Forelimb muscle (tissue), 1 donor: ENCODE measurements at places on chromosomes 7 and 10.

DNA sequence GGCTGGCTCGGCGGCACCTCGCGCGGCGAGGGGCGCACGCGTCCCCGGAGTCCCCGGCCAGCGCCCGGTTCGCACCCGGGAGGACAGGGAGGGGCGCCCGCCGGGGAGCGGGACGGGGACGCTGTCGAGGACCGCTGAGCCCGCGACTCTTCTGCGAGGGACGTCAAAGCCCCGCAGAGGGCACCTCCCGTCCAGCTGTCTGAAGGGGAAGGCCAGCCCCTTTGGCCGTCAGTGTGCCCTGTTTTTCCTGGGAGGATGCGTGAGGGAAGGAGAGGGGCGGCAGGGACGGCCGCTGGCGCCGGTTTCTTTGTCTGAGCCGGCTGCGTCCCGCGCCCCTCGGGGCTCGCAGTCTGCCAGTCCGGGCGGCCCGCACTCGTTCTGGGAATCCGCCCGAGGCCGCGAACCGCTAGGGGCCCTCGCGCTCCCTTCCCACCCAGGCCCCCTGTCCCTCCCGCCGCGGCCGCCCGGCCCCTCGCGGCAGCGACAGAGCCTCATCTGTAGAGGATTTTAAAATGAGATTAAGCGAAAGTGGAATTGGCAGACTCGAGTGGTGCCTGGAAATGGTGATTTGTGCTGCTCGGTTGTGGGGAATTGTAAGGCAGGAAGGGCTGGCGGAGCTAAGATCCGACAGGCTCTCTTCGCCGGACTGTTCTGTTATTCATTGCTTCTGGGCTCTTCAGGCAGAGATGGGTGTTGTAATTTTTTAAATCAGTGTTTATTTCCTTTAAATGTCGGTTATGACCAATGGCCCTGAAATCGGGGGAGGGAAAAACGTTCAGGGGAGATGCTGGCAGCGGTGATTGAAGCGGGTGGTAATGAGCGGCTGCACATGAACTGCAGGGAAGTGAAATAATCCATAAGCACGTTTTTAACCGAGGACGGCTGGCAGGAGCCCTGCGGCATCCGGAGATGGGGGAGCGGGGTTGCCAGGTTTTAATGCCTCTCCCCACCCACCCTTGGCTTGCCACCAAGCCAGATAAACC, 618 bp upstream of the RELN start:
- no peak for DNase-seq

GRCh38 chr10:63595072-63595471, 73.9 kb downstream of the REEP3 start:
- DNase-seq: no peak

DNA sequence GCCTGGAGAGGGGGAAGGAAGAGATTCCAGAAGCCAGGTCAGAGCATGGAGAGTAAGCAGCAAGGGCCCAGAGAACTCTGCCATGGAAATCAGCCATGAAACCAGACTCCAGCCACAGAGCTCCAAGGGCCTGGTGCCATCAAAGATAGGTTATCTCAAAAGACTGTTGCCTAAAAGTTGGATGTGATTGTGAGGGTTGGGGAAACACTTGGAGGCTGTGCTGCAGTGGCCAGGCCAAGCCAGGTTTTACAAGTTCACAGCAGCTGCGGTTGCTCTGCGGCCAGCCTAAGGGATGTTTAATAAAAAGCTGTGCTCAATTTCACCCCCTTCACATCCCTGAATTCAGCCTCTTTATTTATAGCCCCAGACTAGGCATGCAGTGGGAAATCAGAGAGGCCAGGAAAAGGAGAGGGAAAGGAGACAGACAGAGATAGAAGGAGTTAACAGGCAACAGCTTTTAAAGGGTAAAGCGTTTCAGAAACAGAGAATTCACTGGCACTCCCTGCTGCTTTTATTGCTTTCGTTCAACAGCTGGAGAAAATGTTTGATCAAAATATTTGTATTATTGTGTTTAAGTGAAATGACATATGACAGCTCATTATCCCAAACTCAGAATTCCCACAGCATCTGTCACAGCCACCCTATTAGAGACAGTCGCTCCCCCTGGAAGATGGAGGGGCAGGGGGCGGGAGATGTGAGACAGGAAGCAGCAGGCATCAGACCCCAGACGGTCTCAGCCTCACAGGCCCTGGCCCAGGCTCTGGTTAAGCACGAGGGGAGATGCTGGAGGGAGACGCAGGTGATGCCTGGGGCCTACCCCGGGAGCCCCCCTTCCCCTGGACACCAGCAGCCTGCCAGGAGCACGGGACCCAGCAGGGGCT, 140.1 kb downstream of the GLI3 start:
- DNase-seq: peak; percentile 47

DNA sequence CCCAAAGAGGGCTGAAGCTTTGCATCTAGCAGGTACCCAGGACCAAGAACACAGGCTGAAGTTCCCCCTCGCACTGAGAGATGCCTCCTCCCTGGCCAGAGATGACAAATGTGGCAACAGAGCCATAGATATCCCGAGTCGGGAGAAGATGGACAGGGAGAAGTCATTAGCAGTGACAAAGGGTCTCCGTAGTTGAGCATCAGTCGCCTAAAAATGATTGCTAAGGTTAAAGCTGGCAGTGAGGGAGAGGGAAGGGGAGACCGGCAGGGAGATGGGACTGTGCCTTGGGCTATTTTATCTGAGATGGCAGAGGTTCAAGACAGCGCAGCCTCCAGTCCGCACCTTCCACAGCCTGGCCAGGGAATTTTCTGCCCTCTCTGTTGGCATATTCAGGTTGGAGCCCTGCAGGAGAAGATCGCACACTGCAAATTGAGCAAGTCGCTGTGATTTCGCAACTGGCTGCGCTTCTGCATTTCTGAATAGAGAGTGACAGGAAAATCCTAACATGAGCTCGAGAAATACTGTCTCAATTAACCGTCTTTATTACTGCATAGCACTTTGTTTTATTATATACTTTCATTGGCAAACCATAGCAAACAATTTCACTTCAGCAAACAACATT, 238.9 kb upstream of the GPR26 start:
- no peak for DNase-seq
